ENCODE measurements at places on chromosomes 6 and 20.

- no peak for DNase-seq
These were observed 83.1 kb downstream of the THBS2 start for GRCh38 chr6:169170583-169170955.

DNA sequence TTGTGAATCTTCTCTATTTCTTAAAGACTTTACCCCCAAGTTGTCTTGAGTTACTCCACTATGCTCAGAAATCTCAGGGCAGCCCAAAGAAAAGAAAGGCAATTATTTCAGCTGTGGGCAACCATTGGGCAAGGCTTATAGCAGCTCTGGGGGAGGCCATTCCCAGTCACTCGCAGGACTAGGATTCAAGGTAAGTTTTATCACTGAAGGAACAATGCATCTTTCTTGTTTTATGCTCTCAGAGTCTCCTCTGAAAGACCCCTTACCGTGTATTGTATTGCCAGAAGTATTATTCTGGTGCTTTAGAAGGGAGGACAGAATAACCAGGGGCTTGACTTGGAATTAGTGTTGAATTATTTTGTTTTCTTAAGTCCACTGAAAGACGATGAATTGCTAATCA lies 586.3 kb upstream of the MAP3K7 start:
- DNase-seq, result no peak

GRCh38 chr6:43742285-43742684 lies 27.7 kb upstream of the VEGFA start:
- DNase-seq, result no peak

DNA sequence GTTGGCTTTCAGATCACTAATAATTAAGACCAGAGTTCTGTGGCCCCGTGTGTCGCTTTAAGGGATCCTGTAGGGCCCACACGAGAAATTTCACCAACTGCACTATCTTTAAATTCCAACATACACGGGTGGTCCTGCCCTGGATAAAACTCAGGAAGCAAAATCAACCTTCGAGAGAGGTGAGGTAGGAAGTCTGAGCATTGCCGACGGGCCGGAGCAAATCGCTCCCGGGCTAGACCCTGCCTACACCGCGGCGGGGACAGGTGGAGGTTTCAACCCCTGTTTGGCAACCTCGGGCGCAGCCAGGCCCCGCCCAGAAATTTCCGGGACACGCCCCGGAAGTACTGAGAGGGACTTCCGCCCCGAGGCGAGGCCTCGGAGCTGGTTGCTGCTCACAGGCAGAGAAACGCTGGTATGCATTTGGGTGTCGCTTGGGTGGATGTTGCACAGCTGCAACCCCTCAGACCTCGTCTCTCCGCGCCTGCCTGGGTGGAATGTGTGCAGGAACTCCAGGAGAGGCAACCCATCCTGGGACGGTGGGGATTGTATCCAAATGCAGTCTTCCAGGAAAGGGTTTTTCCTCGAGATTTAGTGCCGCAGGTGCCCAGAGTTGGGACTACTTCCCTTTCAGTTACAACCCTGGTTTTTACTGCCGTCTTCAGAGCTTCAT lies 19.9 kb downstream of the ZKSCAN8 start:
- peak; percentile 81 for DNase-seq

DNA sequence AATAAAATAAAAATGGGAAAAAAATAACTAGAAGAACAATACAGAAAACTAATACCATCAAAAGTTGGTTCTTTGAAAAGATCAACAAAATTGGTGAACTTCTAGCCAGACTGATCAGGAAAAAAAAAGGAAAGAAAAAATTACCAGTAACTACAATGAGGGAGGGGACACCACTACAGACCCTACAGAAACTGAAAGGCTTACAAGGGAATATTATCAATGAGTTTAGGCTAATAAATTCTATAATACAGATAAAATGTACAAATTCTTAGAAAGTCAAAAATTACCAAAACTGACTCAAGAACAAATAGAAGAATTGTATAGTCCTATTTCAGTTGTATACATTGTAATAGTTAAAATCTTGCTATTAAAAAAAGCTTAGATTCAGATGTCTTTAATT lies 141.8 kb downstream of the COL19A1 start:
- no peak for DNase-seq

GRCh38 chr6:4858194-4859015 lies 82.2 kb downstream of the CDYL start:
- no peak for DNase-seq

GRCh38 chr20:3276680-3277015 lies 37.7 kb upstream of the SLC4A11 start:
- no peak for DNase-seq

DNA sequence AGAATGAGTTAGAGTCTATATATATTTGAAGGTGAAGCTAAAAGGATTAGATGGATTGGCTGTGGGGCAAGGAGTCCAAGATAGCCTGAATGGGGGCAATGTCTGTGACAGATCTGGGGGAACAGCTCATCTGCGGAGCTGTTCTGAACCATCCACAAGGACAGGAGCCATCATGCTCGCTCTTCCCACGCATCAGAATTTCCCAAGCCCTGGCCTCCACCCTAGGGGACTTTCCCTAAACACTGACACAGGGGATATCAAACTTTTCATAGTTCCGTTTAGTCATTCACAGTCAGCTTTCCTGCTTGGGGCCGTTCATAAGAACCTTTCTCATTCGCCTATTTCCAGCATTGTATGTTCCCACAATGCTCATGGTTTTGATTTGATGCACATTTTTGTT lies 37.6 kb upstream of the CCN6 start:
- DNase-seq, result no peak

GRCh38 chr6:37648465-37649330 lies 49.0 kb downstream of the MDGA1 start:
- no peak for DNase-seq

DNA sequence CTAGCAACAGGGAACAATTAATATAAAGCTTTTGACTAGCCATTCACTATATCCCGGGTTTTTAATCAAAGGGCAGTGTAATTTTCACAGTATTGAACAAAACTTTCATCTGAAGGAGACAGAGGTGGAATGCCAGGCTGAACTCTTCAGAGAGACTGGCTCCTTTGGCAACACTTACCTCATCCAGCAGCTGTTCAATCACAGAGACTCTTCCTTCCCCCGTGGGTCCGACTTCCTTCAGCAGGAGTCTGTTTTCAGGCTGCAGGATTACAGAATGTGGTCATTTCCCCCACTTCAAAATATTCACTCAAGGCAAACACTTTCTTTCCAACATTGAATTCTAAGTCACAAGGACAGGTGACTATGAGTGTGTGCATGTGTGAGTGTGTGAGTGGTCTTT lies 76.6 kb downstream of the DZANK1 start:
- DNase-seq, result no peak

- DNase-seq, result no peak
These were observed 5.9 kb downstream of the ZNF512B start for GRCh38 chr20:63963784-63964301.

GRCh38 chr6:112439010-112439409 lies 91.9 kb downstream of the RFPL4B start:
- DNase-seq, result no peak

DNA sequence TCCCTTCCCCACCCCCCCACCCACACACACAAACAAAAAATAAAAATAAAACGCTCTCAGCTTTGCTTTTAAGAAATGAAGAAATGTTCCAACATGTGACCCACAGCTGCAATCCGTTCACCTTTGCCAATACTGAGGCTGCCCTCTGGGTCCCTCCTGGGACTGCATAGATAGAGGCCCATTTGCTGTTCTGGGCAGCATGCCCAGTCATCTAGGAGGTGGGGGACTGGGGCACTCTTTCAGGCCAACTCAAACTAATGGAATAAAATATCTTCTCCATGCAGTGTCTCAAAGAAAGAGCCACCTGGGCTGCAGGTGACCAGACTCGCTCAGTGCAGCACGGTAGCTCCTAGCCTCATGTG lies 79.9 kb downstream of the SLC22A3 start:
- DNase-seq, result peak; percentile 58

DNA sequence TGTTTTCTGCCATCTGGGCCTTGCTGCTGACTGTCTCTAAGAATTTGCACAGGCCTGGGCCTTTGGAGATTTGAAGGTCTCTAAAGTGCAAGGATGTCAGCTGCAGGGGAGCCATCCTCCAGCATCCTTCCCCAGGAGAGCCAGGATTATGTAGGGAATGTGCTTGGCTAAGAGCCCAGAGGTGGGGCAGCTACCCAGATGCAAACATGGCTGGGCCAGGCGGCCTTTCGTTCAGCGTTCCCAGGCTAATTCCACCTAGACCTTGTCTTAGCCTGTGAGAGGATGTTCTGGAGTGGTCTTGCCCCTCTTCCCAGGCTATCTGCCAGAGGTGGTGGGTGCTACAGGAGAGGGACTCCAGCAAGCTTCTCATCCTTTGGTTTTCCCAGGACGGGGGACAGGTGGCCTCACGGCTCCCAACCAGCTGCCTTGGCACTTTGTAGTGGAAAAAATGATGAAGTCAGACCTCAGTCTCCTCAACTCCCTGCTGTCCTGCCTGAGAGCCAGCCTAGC lies 7.7 kb upstream of the PTGIS start:
- DNase-seq, result no peak

DNA sequence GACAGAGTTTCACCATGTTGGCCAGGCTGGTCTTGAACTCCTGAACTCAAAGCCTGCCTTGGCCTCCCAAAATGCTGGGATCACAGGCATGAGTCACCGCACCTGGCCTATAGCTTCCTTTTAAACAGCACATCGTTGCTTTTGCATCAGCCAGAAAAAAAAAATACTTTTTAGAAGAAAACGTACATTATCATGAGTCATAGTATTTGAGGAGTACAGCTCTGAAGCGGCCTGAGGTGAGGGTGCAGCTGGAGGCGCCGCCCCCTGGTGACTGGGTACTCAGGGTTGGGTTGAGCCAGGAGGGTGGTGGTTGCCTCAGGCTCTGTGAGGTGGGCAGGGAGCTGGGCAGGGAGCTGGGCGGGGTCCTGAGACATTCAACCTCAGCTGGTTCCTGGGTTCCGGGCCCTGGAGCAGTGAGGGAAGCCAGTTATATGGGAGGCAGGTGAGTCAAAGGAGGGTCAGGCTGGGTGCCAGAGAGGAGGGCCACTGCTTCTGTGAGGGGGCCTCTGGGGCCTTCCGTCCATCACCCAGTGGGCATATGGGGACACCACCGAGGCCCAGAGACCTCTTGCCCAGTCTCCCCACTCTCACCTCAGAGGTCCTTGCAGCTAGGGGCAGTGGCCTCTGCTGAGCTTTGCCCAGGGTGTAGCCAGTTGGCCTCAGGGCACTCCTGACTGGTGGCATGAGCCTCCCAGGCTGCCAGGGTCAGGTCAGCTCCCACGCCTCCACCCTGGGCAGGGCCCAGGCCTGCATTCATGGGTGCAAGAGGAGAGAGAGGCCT lies 11.7 kb upstream of the ID1 start:
- DNase-seq, result peak; percentile 40

- DNase-seq, result no peak
These were observed 26.5 kb upstream of the DACT2 start for GRCh38 chr6:168345896-168346754.

DNA sequence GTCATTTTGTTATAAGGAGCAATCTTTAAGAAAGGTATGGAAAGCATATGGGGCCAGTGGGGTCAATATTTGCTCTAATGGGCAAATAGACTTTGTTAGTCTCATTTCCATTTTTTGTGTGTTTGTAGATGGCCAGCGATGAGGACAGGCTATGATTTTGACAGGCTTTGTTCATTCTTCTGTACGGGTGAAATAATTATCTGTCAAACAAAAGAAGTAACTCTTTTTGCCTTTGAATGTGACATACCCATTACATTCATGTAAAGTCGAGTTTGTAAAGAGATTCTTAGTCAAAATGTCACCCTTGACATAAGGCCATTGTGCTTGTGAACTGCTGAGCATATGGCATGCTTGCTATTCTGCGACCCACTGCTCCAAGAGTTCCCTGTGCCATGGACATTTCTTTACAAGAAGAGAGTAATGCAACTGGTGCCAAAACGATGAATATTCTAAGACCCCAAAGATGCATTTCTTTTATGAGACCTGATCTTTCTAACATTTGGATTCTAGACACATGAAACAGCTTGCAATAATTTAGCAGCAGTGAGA lies 38.2 kb upstream of the JAG1 start:
- DNase-seq, result no peak

- DNase-seq, result no peak
These were observed 3.8 kb downstream of the ULBP3 start for GRCh38 chr6:150065083-150065482.

DNA sequence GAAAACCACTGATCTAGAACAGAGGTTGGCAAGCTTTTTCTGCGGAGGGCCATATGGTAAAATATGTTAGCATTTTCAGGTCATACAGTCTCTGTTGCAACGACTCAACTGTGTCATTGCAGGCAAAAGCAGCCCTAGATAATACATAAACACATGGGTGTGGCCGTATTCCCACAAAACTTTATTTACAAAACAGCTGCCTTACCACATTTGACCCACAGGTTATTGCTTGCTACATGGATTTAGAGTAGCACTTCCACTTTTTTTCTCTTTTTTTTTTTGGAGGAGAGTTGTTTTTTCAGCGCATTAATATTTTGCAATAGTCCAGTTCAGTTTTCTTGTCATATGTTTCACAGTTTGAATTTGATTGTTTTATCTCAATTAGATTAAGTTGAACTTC lies 2.5 kb upstream of the IGF2R start:
- no peak for DNase-seq

GRCh38 chr6:110741517-110741916 lies 73.8 kb downstream of the CDK19 start:
- no peak for DNase-seq

DNA sequence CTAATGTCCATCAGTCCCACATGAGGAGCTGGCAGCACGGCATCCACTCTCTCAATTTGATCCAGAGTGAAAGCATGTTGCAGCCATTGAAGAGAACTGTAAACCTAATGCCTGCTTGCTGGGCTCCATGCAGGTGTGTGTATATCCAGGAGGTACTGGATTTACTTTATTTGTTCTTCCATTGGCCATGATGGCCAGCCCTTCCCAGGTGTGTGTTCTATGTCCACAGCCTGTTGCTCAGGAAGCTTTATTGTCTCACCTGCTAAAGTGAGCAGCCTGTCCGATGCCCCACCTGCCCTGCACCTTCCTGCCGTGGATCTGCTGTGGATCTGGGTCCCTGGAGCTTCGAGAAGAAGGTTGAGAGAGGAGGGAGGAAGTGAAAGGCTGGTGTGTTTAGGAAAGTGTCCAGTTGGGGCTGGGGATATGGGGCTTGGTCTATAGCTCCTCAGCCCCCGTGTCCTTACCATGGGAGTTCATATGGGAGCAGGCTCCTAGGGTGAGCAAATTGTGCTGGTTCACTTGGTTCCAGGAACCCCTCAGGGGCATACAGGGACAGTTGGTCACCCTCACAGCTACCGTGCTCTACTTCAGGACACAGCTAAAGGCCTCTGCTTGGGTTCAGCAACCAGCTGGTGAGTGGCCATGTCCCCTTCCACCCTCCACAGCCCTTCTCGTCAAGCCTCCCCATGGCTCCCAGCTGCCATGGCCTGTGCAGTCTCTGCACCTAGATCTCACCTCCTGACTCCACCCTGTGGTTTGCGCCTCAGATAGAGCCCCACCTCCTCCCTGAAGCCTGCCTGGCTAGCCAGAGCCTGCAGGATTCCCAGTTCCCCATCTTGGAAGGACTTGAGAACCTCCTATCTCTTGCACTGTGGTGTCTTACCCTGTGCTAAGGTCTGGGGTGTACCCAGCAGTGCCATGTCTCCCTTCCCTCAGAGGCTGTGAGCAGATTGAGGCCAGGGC lies 12.7 kb downstream of the TREML2 start:
- DNase-seq, result peak; percentile 3
